ENCODE measurements at places on chromosomes 4 and X.
A peak's percentile ranks its signal among the peaks of the same experiment; 100 is the strongest.

GRCh38 chr4:71400810-71401209 is 62.0 kb downstream of the SLC4A4 start:
- DNase-seq, result no peak

GRCh38 chrX:64792598-64793337 is 183.5 kb downstream of the ZC4H2 start:
- no peak for DNase-seq

DNA sequence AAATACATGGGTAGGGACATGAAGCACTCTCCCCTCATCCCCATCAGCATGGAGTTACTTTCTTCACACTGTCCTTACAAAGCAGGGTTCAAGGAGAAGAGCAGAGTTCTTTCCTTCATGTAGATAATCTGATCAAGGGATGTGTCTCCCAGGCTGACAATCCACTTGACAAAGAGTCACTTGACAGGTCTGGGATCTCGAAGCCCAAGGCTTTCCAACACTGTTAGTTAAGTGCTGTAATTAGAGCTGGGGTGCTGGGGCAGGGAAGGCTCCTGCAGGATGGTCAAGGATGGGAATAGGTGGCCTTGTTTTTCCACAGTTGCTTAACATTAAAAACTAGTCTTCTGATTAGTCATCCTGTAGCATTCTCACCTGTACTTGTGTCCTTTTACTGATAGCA is 38.0 kb downstream of the CCNG2 start:
- DNase-seq, result no peak

DNA sequence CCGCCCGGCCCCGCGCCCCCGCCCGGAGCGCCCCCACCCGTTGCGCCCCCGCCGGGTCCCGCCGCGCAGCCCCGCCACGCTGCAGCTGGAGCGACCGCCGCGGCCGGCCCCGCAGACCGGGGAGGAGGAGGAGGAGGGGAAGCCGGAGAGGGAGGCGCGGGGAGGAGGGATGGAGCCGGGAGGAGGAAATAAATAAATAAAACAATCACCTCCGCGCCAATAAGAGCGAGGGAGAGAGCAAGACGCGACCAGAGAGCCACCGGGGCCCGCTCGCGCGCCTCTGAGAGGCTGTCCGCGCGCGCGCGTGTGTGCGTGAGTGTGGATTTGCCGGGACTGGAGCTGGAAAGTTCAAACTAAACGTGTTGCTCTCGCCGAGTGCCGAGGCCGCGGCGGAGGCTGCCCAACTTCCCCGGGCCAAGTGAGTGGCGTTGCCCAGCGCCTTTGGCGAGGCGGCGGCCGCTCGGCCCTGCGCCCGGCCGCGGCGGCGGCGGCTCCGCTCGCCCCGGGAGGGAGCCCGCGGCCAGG is 2184.4 kb upstream of the TENM3 start:
- DNase-seq, result peak; percentile 94

GRCh38 chr4:110489901-110490508 is 14.1 kb downstream of the ENPEP start:
- DNase-seq, result no peak

GRCh38 chr4:33940281-33940680 is 2304.0 kb downstream of the ARAP2 start:
- no peak for DNase-seq

DNA sequence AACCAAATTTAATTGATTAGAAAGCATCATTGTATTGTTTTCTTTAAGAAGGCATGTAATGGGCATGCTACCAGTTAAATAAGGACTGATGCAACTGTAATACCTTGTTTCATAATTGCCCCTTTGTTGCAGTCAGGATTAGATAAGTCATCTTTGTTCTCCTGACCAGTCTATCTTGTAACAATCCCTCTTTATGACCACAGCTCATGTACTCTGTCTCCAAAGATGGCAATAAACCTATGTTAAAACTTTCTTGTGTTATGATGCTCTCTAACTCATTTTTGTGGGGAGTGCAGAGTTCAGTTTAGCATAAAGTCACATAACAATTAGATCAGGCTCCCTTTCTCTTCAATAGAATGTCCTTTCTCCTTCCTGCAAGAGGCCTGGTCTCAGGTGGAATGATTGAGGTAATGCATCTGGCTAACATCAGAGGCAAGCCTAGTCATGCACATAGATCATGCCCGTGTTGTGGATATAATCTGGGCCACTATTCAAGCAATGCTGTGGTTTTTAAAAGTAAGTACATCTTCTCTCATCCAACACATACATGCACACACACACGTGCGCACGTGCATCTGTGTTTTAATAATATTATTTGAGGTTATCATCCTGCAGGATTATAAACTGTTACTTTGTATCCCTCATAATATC is 45.6 kb downstream of the TMEM154 start:
- DNase-seq, result no peak

- peak; percentile 91 for DNase-seq
These were observed 620.2 kb upstream of the BOD1L1 start for GRCh38 chr4:14247767-14248166.

DNA sequence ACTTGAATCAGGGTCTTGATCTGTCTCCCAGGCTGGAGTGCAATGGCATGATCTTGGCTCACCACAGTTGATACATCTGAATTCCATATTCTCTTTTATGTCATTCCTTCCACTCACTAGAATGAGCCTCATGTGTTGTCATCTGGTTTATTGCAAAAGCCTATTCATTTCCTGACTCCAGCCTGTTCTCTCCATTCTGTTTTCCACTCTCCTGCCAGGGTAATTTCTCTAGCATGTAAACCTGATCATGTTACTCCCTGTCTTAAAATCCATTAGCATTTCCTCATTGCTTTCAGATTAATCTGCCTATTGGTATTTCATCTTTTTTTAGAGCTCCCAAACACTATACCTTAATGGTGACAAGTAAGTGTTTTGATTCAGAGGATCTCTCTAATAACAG is 4.3 kb upstream of the DDX60L start:
- no peak for DNase-seq

GRCh38 chrX:66876776-66877175 is 237.9 kb upstream of the EDA2R start:
- no peak for DNase-seq

GRCh38 chr4:184452740-184453139 is 21.6 kb downstream of the IRF2 start:
- no peak for DNase-seq

DNA sequence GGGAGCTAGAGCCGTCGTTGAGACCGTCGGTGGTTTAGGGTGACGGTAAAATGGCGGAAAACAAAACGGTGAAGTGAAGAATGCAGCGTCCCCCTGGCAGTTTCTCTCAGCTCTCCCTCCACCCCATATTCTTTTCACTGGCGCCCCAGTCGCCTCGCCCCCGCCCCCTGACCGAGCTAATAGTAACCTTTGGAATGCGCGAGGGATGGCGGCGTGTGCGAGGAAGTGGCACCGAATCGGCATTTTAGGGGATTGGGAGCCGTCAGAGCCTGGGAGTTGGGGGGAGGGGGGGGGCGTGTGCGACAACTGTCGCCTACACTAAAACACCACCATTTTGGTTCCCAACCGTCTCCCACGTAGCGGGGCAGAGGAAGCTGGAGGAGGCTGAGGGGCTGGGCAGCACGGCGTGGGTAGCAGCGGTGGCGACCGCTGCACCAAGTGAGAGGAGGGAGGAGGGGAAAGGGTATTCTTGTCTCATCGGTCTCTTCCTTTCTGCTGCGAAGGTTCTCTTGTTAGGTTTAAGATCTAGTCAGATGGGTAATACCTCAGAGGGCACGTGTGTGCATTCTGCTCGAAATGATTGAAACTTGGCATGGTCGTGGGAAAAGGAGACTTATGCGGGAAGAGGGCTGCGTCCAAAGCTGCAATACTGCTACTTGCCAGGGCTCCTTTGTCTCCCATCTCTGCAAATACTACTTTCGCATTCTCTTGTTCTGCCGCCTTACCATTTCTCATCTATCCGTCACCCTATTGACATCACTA is 840 bp downstream of the ZNF711 start:
- DNase-seq, result peak; percentile 77

GRCh38 chrX:14825851-14826250 is 47.0 kb downstream of the FANCB start:
- no peak for DNase-seq

GRCh38 chrX:123159403-123159802 is 24.7 kb upstream of the GRIA3 start:
- DNase-seq, result no peak

GRCh38 chr4:51853027-51853682 is 10.2 kb downstream of the DCUN1D4 start:
- DNase-seq, result no peak

GRCh38 chr4:80989921-80990544 is 40.5 kb upstream of the BMP3 start:
- DNase-seq, result peak; percentile 73

- DNase-seq, result no peak
These were observed 1.3 kb downstream of the FAM53A start for GRCh38 chr4:1682860-1683259.

DNA sequence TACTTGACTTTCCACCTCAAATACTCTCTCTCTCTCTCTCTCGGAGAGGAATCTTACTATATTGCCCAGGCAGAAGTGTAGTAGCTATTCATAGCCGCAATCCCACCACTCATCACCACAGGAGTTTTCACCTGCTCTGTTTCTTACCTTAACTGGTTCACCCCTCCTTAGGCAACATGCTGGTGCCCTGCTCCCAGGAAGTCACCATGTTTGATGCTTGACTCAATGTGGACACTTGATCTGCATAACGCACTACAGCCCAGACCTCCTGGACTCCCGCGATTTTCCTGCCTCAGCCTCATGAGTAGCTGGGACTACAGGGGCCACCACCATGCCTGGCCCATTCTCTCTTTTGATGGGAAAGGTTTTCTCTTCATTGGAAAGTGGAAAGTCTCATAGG is 271.8 kb downstream of the FBXW7 start:
- no peak for DNase-seq

GRCh38 chrX:118239178-118239870 is 106.6 kb upstream of the WDR44 start:
- DNase-seq, result no peak

- no peak for DNase-seq
These were observed 84.5 kb downstream of the CD99L2 start for GRCh38 chrX:150813922-150814321.

DNA sequence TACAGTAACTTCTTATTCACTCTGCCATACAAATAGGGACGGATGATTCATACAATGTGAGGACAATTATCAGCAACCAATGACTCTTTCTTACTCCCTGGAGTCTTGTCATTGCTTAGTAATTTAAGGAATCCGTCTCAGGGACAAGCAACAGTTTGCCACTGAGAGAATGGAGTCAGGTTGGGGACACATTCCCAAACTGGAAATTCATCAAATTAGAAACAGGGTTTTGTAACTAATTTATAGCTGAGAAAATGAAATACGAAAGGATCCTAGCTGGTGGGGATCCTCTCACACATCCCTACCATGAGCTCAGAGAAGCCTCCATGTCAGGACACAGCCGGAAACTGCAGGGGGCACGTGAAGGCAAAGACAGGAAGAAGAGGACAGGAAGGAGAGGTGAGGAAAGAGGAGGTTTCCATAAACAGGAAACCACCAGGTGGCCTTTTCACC is 50.4 kb upstream of the KDR start:
- no peak for DNase-seq

GRCh38 chr4:76028350-76028765 is 5.1 kb upstream of the CXCL10 start:
- peak; percentile 64 for DNase-seq

DNA sequence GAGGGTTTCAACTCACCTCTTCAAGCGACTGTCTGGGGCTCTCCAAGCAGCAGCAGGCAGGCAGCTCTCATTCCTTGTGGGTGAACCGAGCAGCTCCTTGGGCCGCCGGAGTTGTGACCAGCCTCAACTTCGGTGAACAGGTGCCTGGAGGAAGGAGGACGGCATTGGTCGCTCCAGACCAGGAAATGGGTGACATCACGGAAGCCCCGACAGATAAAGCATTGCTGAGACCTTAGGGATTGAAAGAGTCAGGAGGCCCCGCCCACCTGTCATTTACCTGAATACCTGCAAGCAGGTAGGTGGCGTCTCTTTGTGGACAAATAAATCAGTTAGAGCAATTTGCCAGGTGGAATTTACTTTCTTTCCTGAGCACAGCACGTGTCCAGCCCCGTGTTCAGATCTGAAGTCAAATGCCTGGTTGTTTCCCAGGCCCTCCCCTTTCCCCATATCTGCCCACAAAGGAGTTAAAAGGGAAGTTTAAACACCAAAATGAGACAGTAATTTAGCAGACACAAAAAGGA is at the start of gene LNX1:
Gene LNX1 (minus strand): TSS at position 115 of the 521 bp plus-strand sequence. CDS start 17,484 bp downstream, outside the sequence.
- DNase-seq, result no peak

- no peak for DNase-seq
These were observed 73.9 kb downstream of the LUZP4 start for GRCh38 chrX:115363372-115363771.

DNA sequence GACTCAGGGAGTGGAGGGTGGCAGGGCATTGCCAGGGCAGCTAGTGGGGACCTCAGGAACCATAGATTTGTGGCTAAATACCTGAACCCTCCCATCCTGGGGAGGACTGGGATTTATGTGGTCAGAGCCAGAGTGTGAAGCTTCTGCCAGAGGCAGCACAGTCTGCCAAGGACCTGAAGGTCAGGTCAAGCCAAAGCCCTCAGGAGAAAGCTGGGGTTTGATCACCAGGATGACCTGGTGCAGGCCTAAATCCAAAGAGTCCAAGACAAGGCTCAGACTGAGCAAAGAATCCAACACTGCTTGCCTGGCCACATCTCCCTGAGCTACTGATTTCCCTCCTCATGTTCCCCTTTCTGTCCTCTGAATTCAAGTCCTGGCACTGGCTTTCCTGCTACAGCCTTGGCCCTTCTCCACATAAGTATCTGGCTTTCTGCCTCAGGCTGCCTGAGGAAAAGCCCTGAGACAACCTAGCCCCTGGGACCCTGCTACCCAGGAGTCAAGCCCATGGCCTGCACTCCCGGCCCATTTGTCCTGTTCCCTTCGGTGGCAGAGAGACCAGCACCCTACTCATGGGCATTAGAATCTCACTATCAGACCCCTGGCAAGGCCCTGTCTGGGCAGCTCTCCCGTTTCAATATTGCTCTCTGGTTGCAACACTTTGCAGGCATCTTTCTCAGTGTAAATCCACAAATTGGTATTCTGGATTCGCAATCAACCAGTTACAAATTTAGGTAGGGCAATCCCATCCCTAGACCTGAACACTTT is 39.3 kb upstream of the SLC25A43 start:
- DNase-seq, result no peak

DNA sequence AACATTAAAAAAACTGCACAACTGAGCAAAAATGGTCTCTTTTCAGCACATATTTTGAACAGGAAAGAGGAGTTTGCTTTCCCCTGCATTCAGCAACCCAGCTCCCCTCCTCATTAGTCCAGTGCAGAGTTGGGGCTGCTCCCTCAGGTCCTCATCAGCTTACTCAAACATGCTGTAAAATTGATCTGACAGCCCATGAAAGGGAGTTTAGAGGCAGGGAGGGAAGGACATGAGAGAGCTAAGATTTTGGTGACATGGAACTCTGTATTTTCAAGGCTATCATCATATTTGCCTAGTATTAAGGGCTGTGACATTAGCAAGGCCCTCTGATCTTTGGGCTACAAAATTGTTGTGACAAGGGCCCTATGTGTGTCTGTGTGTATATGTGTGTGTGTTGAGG is 205.6 kb upstream of the TAPT1 start:
- no peak for DNase-seq

Measured in brain (organoid and tissue), 16 donors.